ENCODE measurements at places on chromosomes 4 and X. TPM values are rescaled to one million over a fixed set of nuclear protein-coding genes. Genes with fewer than 3 reads are reported as not detected.

ARR3 gene
- not detected for total RNA-seq

ZBTB33 gene
- total RNA-seq: 14.9 TPM

PPP2R2C gene
- total RNA-seq: 7.1 TPM

CLDN2 gene
- not detected for total RNA-seq

- DNase-seq: no peak
These were observed 47.4 kb downstream of the NRK start for GRCh38 chrX:105869701-105870100.

- DNase-seq: no peak
These were observed 636.5 kb upstream of the FRG1 start for GRCh38 chr4:189304167-189304566.

DNA sequence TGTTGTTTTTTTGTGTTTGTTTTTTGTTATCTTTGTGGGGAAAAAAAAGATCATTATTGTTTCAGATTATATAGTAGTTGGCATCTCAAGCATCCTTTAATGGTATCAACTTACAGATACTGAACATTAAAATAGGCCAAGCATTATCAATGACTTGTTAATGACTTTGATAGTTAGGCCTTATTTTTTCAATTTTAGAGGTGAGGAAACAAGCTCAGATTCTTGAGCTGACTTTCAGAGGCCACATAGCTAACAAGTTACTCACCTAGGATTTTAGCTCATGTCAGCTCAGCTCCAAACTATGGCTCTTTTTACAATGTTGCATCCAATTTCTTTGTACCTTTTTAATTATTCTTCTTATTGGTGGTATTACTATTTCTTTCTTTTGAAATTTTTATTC lies 471 bp upstream of the PLAC8 start:
- DNase-seq: no peak

DNA sequence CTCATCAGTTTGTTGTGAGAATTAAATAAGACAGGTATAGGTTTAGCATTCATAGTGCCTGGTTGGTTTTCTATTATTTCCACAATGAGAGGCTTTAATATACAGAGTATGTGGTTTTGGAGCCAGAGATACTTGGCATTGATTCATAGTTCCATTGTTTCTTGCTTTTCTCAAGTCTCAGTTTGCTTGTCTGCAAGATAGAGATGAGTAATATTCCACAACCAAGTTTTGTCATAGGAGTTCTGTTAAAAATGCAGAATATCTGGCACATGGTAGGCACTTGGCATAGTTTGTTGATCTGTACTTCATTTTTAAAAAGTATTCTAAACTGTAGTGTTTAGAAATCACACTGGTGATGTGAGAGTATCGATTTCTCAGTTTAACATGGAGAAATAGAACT lies 37.5 kb upstream of the EDA2R start:
- DNase-seq: no peak

GRCh38 chr4:165839615-165840333 lies 33.3 kb upstream of the TLL1 start:
- no peak for DNase-seq

DNA sequence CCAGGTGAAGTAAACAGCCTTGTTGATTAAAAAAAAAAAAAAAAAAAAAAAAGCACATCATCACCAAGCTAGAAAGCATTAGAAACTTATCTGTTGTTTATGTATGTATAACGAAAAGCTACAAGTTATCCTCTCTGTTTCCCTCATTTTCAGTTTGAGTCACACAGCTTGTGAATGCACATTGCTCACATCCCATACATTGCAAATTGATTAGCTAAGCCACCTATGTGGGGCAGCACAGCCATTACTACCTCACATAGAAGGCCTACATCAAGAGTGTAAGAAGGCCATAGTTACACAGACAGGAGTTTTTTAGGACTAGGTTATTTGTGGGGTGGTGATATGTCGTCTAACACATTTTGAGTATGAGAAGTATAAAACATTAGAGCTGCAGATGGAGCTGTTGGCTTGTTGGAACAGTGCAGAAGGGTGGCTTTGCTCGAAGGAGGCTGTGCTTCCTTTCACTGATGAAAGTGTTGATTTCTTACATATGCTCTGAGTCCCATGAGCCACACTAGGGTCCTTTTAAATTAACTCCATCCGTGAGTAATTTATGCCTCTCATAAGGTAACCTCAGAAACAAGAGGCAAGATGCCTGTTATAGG lies 431.6 kb downstream of the GABRG1 start:
- DNase-seq: no peak

GRCh38 chr4:184896868-184897715 lies 71.3 kb upstream of the ACSL1 start:
- no peak for DNase-seq

- DNase-seq: no peak
These were observed 25.2 kb downstream of the PDGFRA start for GRCh38 chr4:54254116-54254914.

DNA sequence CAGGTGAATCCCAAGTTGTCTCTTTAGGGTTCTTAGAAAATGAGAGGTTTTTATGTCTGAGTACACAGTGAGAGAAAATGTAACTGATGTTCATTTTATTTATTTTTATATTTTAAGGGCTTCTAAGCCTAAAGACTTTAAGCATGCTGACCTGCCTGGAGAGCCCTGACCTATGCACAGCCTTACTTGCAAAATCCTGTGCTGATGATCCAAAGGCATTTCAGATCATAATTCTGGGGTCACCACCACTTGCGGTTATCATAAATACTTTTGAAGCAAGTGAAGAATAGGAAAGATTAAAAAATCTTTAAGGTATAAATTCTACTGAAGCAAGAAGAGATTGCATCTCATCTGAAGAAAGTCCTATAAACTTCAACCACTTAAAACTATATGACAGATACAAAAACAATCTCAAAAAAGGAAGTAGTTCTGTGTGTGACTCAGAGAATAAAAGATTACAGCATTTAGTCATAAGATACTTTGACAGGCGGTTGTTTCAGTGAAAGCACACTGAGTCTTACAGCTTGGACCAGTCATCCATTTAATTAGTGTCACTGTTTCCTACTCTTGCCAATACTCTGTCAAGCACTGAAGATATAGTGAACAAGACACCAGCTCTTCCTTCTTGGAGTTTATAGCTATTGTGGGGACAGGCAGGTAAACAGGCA lies 245.2 kb upstream of the DIPK2B start:
- no peak for DNase-seq

DNA sequence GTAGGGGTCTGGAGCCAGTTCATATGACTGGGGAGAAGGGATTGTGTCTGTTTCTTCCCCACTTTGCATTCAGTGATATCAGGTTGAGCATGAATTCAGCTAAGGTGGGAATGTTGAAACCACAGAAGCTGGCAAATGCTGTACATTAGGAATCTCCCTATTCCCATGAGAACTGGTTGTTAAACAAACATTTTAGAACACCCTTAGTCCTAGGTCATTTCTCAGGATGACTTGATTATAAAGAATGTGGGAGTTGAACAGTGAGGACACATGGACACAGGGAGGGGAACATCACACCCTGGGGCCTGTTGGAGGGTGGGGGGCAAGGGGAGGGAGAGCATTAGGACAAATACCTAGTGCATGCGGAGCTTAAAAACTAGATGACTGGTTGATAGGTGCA lies 62.6 kb upstream of the LIMCH1 start:
- DNase-seq: no peak

DNA sequence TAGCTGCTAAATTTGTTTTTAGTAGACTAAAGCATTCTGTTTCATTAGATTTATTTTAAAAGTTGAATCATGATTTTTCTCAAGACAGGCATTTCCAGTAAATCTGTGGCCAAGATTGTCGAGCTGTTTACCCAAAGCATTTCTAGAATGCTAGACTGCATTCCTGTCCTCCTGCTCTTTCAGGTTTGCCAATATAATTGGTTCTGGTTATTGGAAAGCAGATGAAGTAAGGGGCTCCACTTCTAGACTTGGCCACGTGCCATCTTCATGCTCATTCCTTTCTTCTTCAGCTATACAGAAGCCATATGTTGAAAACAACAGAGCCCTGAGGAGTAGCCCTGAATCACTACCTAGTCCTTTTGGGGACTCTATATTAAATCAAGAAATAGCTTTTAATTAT lies 62.5 kb downstream of the PGRMC2 start:
- no peak for DNase-seq
